Stimulated activated CD8-positive, alpha-beta memory T cell treated with anti-CD3 and anti-CD28 coated beads, Interleukin-4, amount 100 ng/mL, for 1 hour (primary cell): ENCODE measurements at places on chromosomes 4 and X.

GRCh38 chrX:103737696-103738095, 27.0 kb downstream of the TMEM31 start:
- no peak for DNase-seq

GRCh38 chr4:56653461-56654237, 27.4 kb downstream of the HOPX start:
- DNase-seq, result no peak

DNA sequence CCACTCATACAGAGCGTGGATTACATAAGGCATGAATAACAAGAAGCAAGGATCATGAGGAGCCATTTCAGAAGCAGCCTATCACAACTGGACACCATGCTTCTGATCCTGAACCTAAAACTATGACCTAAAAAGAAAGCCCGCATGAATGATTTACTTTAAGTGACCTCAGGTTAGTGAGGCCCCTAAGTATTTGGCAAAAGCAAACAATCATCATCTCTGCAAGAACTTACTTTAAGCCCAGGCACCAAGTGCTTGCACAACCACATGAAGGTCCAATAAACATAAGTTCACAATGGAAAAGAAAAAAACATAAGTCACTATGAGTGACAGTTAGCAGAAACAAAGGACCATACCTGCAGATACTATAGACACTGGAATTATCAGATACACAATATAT, 7.9 kb upstream of the MBTPS2 start:
- no peak for DNase-seq

- no peak for DNase-seq
Observed at GRCh38 chr4:8341691-8342090, 72.1 kb downstream of the HTRA3 start.

- DNase-seq, result no peak
Observed at GRCh38 chrX:15790769-15791290, 546 bp downstream of the ZRSR2 start.

- no peak for DNase-seq
Observed at GRCh38 chrX:142096253-142096652, 108.8 kb downstream of the MAGEC2 start.

DNA sequence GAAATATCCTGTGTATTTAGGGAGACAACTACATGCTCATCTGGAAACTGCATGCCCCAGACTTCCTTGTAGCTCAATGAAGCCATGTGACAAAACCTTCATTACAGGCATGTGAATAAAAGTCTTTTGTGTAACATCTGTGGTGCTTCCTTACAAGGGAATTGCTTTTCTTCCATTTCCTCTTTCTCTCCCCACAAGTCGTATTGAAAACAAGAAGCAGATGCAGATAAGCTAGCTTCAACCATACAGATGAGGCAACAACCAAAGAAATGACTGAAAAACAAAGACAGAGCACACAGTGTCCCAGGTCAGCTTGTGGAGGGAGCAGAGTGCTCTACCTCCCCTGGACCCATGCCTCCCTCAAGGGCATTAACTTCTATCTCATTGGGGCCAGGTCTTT, 115.8 kb upstream of the INPP4B start:
- DNase-seq, result no peak

- DNase-seq, result no peak
Observed at GRCh38 chr4:53004497-53005148, 142.5 kb downstream of the RASL11B start.

- no peak for DNase-seq
Observed at GRCh38 chrX:100424012-100424411, 13.9 kb upstream of the PCDH19 start.

DNA sequence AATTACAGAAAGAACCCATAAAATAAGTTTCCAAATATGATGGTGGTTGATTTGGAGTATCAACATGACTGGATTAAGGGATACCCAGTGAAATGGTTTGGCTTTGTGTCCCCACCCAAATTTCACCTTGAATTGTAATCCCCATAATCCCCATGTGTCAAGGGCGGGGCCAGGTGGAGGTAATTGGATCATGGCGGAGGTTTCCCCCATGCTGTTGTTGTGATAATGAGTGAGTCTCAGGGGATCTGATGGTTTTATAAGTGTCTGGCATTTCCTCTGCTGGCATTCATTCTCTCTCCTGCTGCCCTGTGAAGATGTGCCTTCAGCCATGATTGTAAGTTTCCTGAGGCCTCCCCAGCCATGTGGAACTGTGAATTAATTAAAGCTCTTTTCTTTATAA, 39.1 kb downstream of the WDFY3 start:
- no peak for DNase-seq

- no peak for DNase-seq
Observed at GRCh38 chr4:115515772-115516171, 402.4 kb upstream of the NDST4 start.

DNA sequence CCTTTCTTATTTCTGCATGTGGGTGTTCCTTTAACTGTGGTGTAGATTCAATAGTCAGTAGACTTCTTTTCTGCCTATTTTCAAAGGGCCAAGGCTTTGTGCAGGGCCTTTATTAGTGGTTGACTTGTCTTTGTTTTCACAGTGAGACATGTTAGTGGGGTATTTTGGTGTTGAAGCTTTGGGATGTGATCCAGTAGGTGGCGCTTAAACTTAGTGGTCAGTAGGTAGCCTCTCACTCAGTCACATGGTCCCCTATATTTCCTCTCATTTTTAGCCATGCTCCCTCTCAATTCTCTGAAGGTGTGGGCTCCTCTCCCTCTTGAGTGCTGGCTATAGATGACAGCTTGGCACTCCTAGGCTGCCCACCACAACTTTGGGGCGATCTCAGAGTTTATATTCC, 23.4 kb upstream of the SLC10A7 start:
- no peak for DNase-seq

DNA sequence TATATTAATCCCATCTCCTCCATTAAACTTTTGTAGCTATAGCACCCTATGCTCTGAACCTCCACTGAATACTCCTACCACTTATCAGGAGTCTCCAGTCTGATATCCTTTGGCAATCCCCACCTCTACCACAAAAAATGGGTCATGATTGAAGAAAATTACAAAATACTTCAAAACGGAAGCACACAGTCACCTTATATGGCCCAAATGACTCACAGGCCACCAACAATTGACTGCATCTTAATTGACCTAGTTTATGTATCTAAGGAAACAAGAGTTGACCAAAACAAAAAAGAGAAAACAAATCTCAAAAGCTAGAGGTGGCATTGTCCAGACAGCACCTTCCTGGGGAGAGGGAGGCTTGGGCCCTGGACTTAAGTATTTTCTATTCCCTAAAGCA, 120.0 kb upstream of the DIAPH2 start:
- no peak for DNase-seq

DNA sequence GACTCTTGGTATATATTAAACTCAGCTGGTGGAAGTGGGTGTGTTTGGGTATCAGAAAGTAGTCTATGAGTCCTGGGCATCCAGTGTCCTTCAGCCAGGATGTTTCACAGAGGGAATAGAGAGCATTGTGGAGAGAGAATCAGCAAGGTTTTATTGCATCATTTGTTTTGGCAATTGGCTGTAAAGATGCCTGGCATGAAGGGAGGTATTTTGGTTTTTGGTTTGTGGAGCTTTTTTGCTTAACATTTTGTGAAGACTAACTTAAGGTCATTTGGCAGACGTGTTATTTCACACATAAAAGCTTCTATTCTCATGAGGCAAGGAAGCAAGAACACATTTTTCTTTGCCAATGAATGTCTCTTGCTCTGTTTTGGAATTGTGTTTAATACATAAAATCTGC, 71.1 kb downstream of the DCLK2 start:
- no peak for DNase-seq

GRCh38 chrX:105754286-105754964, 67.9 kb upstream of the NRK start:
- no peak for DNase-seq

DNA sequence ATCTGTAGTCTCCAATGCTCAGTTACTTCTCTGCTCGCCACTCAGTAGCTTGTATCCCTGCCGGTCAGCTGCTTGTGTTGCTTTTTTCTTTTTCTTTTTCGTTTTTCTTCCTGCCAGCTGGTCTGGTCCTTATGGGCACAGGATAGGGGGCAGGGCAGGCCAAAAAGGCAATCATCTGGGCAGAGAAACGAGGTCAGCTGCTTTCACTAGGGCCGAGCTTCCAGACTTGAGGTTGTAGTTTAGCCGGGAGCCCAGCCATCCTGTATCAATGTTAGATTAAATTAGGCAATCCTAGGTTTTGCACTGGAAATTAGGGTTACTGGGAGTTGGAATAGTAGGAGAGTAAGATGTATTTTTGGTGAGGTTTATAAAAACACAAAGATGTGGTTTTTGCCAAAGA, 3.4 kb downstream of the ARSF start:
- no peak for DNase-seq

DNA sequence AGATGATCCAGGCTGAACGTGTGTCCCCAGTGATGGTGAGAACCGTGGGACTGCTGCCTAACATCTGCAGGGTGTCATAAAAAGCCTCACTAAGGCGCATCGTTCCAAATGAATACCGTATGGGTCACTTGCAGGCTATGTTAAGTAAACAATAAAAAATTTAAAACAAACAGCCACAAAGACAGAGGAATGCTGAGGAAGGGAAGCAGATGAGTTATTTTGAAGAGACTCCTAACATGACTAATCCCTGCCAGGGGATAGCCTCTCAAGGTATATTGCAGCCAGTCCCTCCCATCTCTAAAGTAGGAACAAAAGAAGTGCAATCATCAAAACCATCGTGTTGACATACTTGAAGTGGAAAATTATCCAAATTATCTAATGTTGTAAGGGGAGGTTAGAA, 83.8 kb downstream of the UNC5C start:
- no peak for DNase-seq

DNA sequence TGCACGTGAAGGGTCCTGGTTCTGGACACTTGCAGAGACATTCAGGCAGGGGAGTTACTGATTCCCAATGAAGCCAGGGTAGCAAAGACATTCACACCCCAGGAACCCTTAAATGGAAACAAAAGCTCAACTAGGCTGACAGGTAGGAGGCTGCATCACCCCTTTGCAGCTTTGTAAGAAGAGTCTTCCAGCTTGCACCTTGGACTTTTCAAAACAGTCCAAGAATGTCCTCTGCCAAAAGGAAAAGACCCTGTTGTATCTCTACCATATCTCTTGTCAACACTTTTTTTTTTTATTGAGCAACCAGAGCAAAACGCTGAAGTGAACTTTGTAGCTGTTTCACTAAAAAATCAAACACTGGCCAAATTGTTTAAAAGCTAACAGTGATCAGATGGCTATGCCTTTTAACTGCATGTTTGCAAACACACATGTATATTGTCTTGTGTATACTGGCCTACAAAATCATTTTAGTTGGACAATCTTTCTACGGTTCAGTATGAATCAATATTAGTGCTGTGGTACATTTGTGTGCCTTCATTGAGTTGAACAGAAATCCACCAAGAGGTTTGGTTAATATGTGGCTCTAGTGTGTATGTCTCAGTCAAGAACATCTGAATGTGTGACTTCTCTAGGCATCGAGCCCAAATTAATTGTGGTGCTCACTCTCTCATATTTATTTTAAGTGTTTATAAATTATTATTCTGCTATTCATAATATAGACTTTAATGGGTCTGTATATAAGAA, 18.5 kb upstream of the WWC2 start:
- DNase-seq, result no peak

- no peak for DNase-seq
Observed at GRCh38 chrX:132146456-132146855, 18.6 kb upstream of the FRMD7 start.

DNA sequence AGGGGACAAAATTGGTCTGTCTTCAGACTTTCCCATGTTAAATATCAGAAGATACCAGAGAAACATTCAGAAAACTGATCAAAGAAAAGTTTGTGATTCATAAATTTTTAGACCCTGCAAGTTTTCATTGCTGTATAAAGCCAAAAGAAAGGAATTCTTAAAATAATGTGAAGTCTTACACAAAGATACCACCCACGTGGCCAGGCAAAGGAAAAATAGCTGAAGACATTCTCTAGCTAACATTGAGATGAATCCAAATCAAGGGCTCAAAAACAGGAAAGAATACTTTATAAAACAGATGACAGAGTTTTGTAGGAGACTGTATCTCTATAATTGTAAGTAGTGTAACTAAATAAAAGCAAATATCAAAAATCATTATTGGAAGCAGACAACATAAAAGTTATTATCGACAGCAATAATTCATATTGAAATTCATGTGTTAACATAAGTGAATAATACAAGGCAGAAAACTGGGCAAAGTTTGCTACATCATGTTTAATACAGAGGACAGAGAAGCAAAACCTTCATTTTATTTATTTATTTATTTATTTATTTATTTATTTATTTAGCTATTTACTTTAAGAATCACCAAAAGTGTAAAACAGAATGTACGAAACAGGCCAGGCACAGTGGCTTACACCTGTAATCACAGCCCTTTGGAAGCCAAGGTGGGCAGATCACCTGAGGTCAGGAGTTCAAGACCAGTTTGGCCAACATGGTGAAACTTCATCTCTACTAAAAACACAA, 204.6 kb upstream of the SLIT2 start:
- no peak for DNase-seq

- DNase-seq, result no peak
Observed at GRCh38 chrX:72662020-72662747, 51.9 kb downstream of the PHKA1 start.

DNA sequence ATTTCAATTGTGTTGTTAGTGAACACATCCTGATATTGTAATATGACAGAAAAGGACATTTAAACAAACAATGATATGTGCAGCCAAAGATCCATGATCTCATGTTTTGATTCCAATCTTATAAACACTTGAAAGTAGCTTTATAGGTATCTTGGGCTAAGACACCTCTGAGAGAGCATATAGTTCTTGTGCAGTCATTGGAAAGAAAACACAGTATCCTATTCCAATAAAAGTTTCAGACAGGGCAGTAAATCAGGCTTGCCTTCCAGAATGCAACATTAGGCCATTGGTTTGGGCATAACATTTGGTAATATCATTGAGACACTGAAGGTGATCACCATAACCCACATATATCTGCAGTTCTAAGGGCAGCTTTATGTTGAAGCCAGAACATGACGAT, 188.3 kb upstream of the HCCS start:
- DNase-seq, result no peak

GRCh38 chr4:140256335-140256734, 102.4 kb upstream of the MAML3 start:
- no peak for DNase-seq

GRCh38 chrX:103495786-103496185, 23.5 kb downstream of the RAB40A start:
- DNase-seq, result no peak

- DNase-seq, result no peak
Observed at GRCh38 chr4:86993909-86994681, 59.3 kb downstream of the AFF1 start.

- DNase-seq, result no peak
Observed at GRCh38 chr4:14853176-14853943, 148.9 kb upstream of the CPEB2 start.

GRCh38 chrX:108163333-108164082, 71.9 kb downstream of the ATG4A start:
- no peak for DNase-seq

DNA sequence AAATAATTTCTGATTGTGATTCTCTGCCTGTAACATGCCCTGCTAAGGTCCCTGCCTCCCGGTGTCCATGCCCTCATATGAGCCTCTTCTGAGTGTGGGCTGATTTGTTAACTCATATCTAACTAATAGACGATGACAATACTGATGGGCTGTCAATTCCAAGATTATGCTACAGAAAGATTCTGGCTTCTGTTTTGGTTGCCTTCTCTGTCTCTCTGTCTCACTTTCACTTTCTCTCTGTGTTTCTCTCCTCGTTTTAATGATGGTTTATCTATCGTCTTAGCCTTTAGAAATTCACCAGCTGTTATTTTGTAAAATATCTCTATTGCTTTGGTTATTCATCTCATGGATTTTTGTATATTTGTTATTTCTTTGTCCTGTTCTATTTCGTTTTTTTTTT, 312.5 kb upstream of the ANXA10 start:
- DNase-seq, result no peak
